ENCODE measurements at places on chromosomes 12 and 14.

GRCh38 chr14:65075628-65076325 lies 26.5 kb downstream of the MAX start:
- no peak for DNase-seq

DNA sequence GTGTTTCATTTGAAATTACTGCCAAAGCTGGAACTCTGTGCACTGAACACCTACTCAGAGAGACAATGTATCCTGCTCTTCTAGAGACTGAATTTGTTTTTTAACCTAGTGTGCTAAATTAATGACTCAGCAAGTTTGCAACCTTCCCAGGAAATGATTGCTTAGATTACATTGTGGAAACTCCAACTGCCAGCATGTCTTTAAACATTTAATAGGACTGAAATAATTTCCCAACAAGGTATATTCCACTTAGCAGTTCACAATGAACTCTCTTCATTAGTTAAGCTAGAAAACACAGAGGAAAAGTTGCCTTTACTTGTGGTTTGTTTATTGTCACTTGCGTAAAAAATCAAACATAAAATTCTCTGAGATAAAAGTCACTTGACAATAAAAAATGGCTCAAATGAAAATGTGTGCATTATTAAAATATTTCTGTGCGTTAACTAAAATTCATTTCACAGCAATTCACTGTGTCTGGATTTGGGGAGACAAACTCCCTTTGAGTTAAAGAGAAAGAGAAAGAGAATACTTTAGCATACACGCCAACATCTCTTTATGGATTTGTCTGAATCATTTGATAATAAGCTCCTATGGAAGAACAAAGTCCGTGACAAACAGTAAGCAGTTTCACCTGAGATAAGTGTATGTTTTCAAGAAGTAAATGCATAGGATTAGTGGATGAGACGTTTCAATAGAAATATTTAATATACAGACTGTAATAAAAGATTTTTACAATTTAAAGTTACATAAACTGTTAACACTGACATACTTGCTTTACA lies 284.0 kb downstream of the PRKD1 start:
- no peak for DNase-seq

- no peak for DNase-seq
Measured at GRCh38 chr14:99213101-99213500, 58.9 kb downstream of the BCL11B start.

DNA sequence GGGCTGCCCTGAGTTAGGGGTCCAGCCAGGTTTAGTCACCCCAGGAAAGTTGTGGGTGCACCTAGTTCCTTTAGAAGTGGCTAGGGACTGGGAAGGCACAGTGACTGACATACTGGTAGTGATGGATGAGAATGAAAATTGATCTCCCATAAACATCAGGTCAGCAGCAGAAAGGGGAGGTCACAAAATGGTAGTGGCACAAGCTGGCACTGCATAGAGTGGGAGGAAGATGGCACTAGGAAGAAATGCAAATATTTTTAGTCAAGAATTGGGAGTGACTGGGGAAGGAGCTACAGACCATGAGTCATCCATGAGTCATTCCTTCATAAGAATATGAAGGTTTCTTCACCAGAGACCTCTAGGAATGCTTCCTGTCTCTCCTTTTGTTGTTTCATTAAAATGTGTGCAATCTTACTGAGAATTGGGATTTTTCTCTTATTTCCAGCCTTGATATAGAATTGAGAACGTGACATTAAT lies 198.3 kb upstream of the AMIGO2 start:
- DNase-seq: no peak

- no peak for DNase-seq
Measured at GRCh38 chr12:59059088-59059935, 139.0 kb upstream of the LRIG3 start.

GRCh38 chr14:103103461-103104388 lies 9.2 kb downstream of the EXOC3L4 start:
- DNase-seq: no peak

- DNase-seq: no peak
Measured at GRCh38 chr14:77985211-77985615, 185.0 kb upstream of the NRXN3 start.

DNA sequence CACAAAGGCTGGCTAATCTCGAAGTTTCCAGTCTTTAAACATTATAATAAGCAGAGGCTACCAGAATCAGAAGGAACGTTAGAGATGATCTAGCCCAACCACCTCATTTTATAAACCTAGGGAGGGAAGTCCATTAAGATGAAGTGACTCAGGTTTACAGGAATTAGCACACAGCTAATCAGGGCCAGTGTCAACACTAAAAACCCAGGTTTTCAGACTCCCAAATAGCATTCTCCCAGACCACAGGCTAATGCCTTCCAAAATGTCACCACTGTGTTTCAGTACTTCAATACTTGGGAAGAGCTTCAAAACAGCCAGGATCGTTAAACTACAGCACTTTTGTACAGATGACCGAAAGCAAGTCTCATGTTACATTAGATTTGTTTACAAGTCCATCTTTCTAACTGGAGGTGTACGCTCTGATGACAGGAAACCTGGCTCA lies 89.2 kb downstream of the FOXN3 start:
- DNase-seq: no peak

GRCh38 chr12:50188241-50188781 lies 21.1 kb upstream of the CERS5 start:
- no peak for DNase-seq

GRCh38 chr14:23443411-23443812 lies 8.0 kb upstream of the MYH7 start:
- DNase-seq: no peak

DNA sequence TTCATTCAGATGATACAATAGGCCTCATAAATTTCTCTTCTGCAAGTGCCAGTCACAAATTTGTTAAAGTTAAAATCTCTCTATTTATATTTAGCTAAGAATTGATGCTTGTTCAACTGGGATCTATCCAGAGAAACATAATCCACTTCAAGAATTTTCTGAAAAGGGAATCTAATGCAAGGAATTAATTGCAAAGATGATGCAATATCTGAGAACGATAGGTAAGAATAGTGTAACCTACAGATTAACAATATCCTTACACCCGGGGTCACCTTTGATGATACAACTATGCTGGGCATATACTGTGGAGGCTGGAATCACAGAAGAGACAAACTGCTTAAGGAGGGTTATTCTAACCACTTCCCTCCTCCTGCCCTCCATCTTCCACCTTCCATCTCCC lies 295.1 kb downstream of the FOXG1 start:
- no peak for DNase-seq

- no peak for DNase-seq
Measured at GRCh38 chr14:21026988-21027315, 2.1 kb upstream of the NDRG2 start.

DNA sequence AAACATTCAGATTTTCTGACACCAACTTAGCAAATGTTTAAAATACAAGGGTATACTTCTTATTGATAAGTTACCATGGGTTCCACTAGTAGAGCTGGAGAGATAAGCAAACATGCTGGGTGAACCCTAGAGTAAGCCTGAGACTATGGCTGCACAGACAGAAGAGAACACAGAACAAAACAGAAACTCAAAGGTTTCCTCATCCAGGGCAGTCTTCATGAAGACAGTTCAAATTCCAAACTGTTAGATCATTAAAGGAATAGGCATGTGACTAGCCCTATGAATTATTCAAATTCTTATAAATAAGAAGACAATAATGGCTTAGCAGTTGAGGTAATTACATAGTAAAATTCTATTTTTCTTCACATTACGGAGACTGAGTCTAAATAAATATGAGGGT lies 28.1 kb downstream of the BTBD7 start:
- no peak for DNase-seq

GRCh38 chr12:49105504-49106084 lies 5.1 kb downstream of the LMBR1L start:
- DNase-seq: no peak

- no peak for DNase-seq
Measured at GRCh38 chr14:20550926-20551325, 9.9 kb downstream of the RNASE9 start.

DNA sequence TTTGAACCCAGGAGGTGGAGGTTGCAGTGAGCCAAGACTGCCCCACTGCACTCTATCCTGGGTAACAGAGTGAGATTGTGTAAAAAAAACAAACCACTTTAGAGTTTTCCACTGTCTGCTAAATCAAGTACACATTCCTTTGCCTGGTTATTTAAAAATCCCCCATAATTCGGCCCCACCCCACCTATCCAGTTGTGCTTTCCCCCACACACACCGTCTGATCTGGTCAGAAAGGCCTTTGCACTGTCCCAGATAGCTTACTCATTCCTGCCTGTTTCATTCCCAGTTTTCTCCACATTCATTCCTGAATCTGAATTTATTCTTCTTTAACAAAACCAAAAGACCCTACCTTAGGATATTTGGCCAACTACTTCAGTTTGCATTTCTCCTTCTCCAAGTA lies 29.5 kb downstream of the NINJ2 start:
- no peak for DNase-seq

DNA sequence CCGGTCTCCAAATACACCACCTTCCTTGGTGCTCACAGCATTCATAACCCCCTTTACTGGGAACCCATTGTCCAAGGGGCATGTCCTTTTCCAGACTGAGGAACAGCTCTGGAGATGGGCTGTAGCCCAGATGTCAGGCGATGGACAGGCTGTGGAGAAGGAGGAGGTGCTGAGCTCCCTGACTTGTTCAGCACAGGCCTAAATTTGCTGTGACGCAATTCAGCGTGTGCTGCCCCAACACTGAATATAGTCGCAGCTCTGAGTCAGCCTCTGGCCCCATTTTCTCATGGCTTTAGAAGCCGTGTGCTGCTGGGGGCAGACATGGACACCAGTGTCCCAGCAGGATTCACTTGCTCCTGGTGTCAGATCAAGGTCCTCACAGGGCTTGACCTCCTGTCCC lies 269.1 kb downstream of the EMP1 start:
- no peak for DNase-seq

- DNase-seq: no peak
Measured at GRCh38 chr12:1501695-1502378, 92.5 kb downstream of the FBXL14 start.

DNA sequence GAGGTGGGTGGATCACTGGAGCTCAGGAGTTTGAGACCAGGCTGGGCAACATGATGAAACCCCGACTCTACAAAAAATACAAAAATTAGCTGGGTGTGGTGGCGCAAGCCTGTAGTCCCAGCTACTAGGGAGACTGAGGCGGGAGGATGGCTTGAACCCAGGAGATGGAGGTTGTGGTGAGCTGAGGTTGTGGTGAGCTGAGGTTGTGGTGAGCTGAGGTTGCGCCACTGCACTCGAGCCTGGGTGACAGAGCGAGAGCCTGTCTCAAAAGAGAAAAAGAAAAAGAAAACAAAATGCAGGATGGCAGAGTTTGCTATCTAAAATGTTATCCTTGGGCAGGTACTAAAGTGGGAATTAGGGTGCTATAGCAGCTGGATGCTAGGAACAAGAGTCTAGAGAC lies 10.8 kb upstream of the GPRC5A start:
- DNase-seq: no peak

DNA sequence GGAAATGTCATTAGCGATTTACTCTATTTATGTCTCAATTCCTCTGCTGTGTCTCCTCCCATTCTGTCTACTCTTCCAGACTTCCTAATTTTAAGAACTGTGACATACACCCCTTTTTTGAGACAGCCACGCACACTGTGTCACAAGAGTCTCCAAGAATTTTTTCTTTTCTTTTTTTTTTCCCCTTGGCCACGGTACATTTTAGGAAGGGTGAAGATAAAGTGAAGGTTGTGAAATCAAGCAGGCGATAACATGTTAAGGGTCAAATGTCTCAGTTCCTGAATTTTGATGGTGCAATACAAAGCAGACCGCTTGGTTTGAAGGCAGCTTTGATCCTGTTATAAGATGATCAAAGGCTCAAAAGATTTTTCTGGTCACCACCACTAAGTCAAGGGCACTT lies 4.3 kb downstream of the OLR1 start:
- no peak for DNase-seq

DNA sequence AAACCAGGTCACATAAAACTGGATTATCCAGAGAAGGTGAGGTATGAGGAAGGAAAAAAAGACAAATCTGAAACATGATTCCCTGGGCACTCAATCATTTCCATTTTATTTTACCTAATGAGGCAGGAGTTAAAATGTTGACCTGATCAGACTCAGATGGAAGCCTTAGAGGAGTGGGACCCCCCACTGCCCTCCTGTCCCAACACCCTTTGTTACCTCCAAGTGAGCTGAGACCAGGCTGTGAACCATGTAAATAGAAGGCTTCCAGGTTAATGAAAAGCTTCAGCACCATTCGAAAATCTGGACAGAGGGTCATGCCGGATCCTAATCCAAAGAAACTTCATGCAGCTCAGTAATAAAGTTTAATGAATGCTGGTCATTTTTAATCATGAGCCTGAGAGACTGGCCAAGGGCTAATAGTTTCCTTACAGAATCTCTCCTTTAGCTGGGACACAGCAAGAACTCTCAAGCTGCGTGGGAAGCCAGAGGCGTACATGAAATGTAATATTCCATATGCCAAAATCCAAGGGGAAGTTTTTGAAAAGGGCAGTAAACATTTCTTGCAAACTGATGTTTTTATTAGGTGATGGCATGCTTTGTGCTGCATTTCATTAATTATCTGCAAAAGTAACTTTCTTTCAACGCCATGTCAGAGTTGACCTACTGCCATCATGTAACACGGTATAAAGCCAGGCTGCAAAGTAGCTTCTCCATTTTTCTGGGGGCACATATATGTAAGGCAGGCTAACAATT lies 183.0 kb downstream of the PAX9 start:
- no peak for DNase-seq

GRCh38 chr14:62002642-62003041 lies 240.4 kb downstream of the SNAPC1 start:
- no peak for DNase-seq

DNA sequence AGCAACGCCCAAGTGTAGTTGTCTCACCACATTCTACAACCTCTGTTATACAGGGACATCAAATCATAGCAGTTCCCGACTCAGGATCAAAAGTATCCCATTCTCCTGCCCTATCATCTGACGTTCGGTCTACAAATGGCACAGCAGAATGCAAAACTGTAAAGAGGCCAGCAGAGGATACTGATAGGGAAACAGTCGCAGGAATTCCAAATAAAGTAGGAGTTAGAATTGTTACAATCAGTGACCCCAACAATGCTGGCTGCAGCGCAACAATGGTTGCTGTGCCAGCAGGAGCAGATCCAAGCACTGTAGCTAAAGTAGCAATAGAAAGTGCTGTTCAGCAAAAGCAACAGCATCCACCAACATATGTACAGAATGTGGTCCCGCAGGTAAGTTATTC lies 123.0 kb downstream of the ARID2 start:
- DNase-seq: no peak

DNA sequence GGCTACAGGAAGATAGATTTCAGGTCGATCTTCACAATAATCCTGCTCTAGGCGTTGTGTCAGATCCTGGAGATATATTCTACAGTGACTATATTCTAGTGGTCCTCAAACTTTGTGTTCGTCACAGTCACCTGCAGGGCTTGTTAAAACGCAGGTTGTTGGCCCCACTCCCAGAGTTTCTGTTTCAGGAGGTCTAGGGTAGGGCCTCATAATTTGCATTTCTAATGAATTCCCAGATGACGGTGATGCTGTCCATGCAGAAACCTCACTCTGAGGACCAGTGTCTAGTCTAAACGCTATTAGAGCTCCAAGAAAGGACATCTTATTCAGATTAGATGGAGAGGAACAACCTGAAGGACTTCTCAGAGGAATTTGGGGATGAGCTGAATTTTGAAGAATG lies 13.2 kb upstream of the SLC6A13 start:
- no peak for DNase-seq
